Fibroblast of skin of right biceps (primary cell): ENCODE measurements at places on chromosomes 7 and 10.
A peak's percentile ranks its signal among the peaks of the same experiment; 100 is the strongest.

DNA sequence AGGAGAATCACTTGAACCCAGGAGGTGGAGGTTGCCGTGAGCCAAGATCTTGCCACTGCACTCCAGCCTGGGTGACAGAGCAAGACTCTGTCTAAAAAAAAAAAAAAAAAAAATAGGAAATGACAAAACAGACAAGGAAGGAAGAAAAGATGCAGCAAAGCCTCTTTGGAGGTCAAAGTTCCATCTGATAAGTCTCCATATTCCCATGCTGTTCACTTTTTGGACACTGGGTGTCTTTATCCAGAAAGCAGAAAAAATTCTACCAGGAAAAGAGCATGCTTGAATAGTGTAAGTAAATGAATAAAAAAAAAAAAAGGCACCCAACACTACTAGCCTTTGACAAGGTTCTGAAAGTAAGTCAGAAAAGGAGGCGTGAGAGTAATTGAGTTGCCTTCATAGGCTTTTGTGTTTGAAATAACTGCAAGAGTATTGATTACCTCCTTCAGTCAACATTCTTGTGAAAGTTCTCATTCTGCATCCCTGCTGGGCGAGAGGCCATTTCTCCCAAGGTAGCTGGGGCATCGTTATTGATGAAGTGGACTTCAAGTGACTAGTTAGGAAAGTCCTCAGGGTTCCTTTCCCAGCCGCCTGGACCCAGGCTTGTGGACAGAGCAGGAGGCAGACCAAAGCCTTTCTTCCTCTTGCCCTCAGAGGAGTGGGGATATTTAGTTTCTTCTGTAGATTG, 133.3 kb upstream of the KIF5B start:
- DNase-seq, result peak; percentile 24

DNA sequence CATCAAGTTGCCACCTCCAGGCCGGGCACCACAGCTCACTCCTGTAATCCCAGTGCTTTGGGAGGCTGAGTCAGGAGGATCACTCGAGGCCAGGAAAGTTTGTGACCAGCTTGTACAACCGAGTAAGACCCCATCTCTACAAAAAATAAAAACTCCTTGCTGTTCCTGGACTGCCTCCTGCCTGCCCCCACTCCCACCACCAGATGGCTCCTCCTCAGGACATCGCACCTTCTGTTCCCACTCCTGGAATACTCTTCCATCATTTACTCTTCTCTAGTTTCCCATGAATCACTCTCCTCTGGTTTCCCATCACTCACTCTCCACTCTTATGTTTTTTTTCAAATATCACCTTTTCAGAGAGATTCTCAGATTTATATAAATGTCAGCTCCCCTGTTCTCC, 540.7 kb downstream of the CALN1 start:
- DNase-seq, result peak; percentile 3

GRCh38 chr10:93376372-93377293, 105.5 kb downstream of the MYOF start:
- DNase-seq, result peak; percentile 86

GRCh38 chr7:69764147-69764546, 165.9 kb downstream of the AUTS2 start:
- no peak for DNase-seq
